Stomach (tissue), 19 donors: ENCODE measurements at places on chromosomes 3 and 15.

GRCh38 chr3:100796556-100796955, 87.3 kb downstream of the TFG start:
- no peak for DNase-seq

DNA sequence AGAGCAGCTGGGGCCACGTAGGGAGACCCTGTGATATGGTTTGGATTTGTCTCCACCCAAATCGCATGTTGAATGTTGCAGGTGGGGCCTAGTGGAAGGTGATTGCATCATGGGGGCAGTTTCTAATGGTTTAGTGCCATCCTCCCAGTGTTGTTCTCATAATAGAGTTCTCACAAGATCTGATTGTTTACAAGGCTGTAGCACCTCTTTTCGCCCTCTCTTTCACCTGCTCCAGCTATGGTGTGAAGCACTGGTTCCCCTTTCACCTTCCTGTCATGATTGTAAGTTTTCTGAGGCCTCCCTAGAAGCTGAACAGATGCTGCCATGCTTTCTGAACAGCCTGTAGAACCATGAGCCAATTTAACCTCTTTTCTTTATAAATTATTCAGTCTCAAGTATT, 198.9 kb upstream of the CBLB start:
- DNase-seq = no peak

DNA sequence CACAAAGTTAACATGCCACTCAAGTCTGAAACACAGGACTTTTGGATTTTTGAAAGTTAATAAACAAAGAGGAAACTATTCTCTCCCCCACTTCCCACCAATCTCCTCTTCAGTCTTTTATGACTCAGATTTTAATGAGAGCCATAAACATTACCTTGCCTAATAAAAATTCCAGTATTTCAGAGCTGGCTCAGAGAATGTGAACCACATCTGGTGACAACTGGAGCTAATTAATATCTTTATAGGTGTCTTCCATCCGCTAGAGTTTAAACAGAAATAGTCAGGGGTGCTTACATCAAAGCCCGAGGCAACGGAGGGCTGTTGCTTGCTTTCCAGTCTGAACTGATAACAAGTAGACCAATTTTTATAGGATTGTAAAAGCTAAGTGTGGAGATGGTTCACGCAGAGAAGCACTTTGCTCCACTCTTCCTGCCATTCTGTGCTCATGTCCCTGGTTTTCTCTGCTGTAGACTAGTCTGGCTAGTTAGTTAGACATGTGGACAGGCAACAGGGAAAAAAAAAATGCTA, 363.6 kb downstream of the NR2F2 start:
- DNase-seq = no peak

- DNase-seq = no peak
Measured at GRCh38 chr15:57135800-57136199, 217.4 kb downstream of the TCF12 start.

GRCh38 chr3:46146548-46146947, 61.6 kb downstream of the CCR1 start:
- DNase-seq = no peak

- DNase-seq = no peak
Measured at GRCh38 chr15:52240166-52240565, 49.0 kb upstream of the GNB5 start.

DNA sequence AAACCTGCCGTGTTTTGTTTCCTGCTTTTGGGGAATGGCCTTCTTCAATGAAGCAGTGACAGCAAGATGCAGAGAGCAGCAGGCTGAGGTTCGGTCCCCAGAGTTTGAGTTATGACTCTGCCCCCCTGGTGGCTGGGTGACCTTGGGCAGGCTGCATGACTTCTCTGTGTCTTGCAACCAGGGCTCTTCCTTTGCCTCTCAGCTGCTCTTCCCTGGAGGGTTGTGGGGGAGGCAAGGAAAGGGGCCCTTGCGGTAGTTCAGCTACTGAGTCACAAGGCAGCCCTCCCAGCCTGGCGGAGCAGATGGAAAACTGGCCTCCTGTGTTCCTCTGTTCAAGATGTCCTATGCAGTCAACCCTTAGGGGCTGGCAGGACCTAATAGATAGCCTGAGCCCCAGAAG, 17.1 kb downstream of the CTXND1 start:
- DNase-seq = peak; percentile 34

DNA sequence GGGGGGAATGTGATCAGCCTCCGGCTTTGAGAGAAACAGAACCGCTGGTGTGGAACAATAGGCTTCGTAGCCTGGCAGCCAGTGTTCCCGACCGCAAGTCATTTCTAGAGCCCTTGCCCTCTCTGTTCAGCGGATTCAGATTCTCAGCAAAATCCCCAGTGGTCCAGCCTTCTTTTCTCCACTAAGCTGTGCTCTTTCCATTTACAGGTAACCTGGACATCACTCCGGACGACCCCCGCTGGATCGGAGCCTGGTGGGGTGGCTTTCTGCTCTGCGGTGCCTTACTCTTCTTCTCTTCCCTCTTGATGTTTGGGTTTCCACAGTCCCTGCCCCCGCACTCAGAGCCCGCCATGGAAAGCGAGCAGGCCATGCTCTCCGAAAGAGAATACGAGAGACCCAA, 250.6 kb downstream of the SLCO3A1 start:
- DNase-seq = no peak

- peak; percentile 25 for DNase-seq
Measured at GRCh38 chr3:42501321-42501680, 1.1 kb upstream of the VIPR1 start.

DNA sequence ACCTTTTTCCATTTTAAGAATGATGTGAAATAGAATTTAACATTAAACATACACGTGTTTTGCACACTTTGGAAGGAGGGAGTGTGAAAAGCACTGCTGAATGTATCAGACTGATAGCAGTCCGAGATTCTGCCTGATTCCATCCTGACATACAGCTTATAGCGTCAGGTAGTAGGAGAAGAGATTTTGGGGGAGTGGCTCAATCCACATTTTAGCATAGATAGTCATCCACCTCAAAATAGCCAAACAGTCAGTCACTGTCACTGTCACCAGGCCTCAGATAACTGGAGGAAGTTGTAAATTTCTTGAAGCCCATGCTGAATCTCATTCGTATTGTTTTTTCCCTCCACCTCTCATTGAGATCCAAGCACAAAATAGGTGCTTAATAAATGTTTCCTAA, 35.4 kb upstream of the ARHGEF26 start:
- DNase-seq = no peak

DNA sequence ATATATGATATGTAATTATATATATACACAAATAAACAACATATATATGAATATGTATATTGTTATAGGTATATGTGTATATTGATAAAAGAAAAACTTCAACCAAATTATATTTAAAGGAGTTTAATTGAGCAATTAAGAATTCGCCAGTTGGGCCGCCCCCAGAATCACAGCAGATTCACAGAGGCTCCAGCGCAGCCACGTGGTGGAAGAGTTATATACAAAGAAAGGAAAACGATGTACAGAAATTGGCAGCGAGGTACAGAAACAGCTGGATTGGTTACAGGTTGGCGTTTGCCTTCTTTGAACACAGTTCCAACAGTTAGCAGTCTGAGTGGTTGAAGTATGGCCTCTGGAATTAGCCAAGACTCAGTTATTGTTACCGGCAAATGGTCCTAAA, 137.3 kb upstream of the SLC24A5 start:
- DNase-seq = no peak

DNA sequence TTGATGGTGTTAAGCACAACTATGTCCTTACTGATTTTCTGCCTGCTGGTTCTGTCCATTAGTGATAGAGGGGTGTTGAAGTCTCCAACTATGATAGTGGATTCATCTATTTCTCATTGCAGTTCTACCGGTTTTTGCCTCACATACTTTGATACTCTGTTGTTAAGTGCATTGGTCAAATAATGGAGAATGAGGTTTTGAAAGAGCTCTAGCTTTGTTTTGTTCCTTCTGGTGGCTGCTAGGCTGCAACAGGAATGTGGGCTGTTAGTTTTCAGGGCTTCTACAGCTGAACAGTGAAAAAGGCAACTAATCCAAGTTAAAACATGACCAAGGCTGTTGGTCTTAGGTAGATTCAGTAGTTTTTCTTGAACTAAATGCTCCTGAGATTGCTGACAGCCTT, 62.6 kb downstream of the BTD start:
- DNase-seq = no peak

DNA sequence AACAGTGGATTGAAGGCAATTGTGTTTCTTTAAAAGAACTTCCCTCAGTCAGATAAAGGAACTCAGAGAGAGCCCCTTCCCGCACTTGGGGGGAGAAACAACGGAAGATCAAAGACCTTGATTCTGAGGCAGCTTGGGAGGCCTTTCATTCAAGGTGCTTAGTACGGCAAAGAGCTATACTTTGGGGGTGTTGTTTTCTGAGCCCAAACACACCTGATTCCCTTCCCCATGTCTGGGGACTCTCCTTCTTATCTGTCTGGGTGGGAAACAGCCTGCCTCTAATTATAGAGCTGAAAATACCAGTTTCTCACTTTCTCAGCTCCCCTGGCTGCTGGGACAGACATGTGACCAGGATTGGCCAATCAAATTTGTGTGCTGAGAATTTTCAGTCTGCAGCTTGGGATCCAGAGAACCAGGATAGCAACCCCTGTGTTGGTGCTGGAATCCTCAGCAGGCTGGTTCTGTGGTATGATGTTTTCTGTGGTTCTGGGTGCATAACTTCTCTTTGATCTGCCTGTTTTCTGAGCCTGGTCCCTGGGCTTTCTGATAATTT, 19.4 kb upstream of the IQCF6 start:
- no peak for DNase-seq

GRCh38 chr3:38987456-38987855, 64.3 kb downstream of the SCN11A start:
- no peak for DNase-seq

- no peak for DNase-seq
Measured at GRCh38 chr3:4358273-4358672, 55.1 kb downstream of the SETMAR start.

GRCh38 chr15:54567408-54568035, 589.3 kb downstream of the UNC13C start:
- no peak for DNase-seq

DNA sequence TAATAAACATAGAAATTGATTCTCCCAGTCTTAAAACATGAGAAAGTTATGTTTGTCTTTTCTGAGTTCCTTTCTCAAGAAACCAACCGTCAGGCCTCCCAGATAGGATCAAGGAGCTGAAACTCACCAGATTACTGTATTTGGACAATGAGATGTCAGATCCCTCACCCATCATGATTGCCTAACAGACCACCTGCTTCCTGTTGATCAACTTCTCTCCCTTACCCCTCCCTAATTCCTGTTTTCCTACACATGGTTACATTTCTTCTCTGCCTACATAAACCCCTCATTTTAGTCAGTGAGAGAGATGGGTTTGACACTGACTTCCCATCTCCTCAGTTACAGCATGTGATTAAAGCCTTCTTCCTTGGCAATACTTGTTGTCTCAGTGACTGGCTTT, 917.5 kb downstream of the FHIT start:
- DNase-seq = no peak

- no peak for DNase-seq
Measured at GRCh38 chr3:131535596-131535995, 32.8 kb upstream of the MRPL3 start.
